ENCODE measurements at places on chromosomes 1 and 21.

- DNase-seq: no peak
Observed at GRCh38 chr1:234369033-234369430, 4.2 kb upstream of the COA6 start.

GRCh38 chr1:47569681-47570470 lies 132.0 kb downstream of the FOXD2 start:
- DNase-seq: peak; percentile 62

GRCh38 chr1:52102336-52103013 lies 39.4 kb upstream of the ZFYVE9 start:
- DNase-seq: no peak

DNA sequence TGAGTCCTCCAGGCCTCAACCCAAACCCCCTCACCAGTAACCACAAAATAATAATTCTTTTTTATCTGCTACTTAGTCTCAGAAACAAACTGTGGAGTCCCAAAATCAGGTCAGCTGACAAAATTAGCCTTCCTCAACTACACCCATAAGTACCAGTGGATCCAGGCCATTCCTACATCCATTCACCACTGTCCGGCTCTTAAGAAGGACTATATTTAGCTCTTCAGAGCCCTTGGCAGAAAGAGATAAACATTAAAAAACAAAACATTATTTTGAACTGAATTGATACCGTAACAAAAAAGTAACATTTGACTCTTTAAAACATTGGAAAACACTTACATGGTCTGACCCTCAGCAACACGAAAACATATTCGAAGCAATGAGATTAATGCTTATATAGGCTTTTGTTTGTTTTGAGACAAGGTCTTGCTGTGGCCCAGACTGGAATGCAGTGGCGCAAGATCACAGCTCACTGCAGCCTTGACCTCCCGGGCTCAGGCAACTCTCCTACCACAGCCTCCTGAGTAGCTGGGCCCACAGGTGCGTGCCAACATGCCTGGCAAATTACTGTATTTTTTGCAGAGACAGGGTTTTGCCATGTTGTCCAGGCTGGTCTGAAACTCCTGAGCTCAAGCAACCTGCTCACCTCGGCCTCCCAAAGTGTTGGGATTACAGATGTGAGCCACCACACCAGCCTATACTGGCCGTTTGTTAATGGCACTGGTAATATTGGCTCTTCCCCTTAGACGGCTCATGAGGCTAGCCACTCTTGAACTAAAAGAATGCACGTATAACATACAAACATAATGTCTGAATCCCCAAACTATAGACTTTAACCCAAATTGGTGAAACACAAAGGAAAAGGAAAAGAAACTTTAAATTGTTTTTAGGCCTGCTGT lies 330.7 kb downstream of the SMYD3 start:
- no peak for DNase-seq

GRCh38 chr1:84370266-84370665 lies 28.0 kb upstream of the DNASE2B start:
- DNase-seq: no peak

DNA sequence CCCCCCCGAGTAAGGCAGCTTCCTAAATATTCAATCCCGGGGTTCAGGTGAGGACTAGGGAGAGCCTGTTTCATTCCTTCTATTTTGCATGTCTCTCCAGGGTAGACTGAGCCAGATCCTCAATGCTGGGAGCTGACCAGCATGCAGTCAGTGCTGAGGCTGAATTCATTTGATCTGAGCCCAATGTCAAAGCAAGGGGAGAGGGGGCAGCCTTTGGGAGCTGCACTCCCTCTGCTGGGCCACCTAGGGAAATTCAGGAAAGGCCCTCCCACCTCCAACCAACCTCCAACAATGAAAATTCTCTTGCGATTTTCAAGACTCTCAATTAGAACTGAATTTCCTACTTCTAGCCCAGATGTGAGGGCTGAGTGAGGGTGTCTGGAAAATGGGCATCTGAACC lies 371.2 kb downstream of the NPHP4 start:
- DNase-seq: no peak
